ENCODE measurements at places on chromosomes 1 and 21.
A peak's percentile ranks its signal among the peaks of the same experiment; 100 is the strongest.

- DNase-seq, result no peak
These were observed 20.1 kb upstream of the NCMAP start for GRCh38 chr1:24535778-24536177.

DNA sequence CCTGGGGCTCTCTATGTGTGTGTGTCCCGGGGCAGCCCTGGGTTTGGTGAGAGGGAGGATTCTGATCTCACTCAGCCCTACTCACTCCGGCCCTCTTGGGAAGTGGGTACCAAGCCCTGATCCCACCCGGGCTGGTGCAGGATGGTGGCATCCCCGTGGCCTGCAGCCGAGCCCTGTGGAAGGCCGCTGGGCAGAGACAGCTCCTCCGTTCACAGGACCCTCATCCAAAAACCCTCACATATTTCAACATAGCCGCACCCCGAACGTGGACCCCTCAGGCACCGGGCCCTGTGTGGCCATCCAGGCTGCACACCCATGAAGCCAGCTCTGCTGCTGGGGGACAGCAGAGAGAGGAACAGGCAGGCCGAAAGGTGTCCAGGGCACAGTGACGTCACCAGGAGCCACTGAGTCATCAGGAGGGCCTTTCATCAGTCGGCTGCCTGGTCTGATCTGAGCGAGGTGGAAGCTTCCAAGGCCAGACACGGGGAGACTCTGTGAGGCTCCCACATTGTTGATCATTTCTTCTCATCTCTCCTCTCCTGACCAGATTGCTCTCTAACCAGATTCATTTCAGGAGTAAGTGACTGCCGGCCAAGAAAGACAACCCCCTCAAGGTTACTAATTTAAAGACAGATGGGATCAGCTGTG is 16.2 kb upstream of the GPR157 start:
- no peak for DNase-seq

DNA sequence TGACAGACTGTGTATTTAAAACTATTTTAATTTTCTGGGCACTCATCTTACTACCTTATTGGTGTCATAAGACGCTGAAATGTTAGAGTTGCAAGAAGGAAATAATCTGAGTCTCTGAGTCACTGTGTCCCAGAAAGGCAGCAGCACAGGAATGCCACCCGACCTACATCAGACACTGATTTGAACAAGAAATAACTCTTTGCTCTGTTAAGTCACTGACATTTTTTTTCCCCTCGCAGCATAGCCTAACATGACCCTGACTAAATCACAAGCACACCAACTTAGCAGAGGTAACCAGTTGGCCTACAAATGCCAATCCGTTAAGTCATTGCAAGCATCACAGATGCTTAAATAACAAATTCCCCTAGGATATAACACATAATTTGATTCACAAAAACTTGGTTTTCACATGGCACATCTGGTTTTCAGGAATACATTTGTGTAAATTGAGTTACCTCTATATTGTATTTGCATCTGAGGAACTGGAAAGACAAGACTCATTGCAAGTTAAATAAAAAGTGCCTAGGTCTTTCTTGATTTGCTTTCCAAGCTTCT is 349.1 kb downstream of the SEC16B start:
- no peak for DNase-seq

DNA sequence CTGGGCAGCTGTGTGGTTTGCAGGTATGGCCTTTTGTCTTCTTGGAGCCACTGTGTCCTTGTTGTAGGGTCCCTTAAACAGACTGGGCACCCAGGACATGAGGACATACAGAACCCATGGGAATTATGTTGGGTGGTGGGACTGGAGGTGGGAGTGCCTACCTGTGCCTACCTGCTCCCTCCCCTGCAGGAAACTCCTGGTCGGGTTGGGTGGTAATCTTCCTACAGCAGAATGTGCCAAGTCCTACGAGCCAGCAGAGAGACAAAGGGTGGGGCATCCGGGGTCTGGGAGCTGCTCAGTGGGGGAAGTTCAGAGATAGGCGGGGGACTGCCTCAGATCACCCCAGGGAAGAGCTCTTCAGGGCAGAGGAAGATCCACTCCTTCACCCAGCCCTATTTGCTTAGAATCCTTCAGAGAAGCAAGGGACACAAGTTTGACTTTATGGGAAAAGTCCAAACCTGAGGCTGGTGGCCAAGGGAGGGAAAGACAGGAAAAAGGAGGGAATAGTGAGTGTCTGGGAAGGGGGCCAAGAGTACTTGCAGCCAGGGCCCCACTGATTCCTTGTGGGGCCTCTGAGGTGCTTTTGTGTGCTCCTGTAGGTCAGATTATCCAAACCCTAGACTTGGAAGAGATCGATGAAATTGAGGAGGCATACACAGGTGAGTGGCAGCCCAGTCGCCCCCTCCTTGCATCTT is 58.3 kb downstream of the KIF21B start:
- DNase-seq, result no peak

DNA sequence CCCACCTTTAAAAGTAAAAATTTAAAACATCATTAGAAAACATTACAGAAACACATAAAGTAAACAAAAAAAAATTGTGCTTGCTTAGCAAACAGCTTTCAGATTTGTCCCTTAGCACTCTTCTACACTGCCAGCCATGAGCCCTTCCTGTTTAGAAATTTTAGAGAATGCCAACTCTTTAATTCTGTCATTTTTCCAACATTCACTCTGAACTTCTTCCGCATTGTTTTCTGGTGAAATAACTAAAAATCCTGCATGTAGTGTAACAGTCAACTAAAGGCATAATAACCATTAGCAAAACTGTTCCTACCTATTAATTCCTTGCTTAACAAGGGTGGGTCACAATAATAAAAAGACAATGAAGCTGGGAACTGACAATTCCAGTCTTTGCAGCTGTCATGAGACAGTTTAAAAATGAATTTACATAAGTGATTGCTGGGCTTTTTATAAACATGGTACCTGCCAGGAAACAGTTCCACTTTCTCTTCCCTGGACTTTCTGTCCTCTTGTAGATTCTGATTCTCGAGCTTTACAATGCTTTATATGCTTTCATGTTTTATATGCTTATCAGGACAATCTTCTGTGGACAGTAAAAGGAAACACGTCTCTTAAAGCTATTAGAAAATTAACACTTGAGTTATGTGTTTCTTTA is 19.0 kb downstream of the GNG12 start:
- no peak for DNase-seq

GRCh38 chr1:103197216-103197615 is 88.9 kb upstream of the COL11A1 start:
- DNase-seq, result no peak

- no peak for DNase-seq
These were observed 15.2 kb upstream of the HMCN1 start for GRCh38 chr1:185719021-185719420.

DNA sequence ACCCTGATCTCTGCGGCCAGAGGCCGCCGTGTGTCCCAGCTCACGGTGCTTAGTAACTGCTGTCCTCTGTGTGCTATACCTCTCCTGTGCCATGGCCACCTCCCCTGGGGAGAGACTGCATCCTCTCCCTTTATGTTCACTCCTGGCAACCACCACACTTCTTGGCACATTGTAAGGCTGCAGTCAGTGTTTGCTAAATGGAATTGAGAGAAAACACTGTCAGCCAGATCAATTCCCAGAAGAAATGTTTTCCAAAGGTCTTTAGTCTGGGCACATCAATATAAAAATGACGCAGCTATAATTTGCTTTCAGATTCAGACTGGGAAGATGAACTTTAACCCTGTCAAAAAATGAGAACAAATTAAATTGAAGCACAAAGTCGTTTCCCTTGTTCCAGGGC is 96.8 kb downstream of the BEND5 start:
- DNase-seq, result no peak

DNA sequence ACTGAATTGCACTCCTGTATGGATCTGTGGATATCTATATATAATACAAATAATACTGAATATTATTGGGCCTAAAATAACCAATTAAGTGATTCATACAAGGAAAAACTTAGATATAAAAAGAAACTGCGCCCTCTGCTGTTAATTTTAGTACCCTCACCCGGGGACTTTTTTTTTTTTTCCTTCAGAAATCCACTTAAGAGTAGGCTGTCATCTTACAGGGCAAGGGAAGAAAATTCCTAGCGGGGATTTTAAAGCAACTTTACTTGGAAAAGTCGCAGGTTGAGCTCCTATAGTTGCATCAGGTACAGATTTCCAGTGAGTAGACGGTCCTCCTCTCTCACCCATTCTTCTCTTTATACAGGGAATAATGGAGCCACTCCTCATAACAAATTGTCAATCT is 1.3 kb downstream of the NTNG1 start:
- peak; percentile 5 for DNase-seq

DNA sequence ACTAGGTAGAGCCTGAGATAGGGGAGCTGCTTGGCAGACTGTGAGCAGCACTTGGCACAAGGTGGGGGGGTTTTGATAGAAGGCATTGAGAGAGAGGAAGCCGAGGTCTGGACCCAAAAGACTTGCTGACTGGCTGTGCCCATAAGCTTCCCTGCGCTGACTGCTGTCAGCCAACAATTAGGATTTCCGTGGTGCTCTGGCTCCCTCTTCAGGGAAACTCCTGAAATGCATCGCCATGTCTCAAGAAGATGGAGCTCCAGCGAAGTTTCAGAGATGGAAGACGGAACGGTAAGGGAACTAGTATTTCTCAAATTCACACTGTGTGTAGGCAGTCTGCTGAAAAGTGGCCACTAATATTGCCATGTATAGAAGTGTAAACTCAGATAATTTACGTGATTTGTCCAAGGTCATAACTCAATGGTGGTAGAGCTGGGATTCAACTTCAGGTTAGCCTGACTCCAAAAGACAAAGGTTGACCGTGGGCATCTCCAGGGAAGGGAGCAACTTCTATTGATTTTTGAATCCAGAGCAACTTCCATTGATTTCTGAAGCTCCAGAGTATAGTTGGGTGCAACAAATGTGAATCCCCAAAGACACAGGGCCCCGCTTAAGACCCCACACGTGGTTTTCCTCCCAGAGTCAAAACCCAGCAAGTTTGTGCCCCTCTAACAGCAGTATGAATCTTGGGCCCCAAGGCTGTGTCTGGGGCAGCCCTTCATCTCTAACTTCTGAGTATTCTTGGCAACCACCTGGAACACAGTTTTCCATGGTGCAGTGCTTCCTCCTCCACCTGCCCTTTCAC is 44.5 kb upstream of the CRNN start:
- DNase-seq, result peak; percentile 87

GRCh38 chr21:45607909-45608295 is 35.6 kb upstream of the PCBP3 start:
- no peak for DNase-seq

GRCh38 chr1:58934706-58935105 is 150.9 kb upstream of the JUN start:
- DNase-seq, result no peak

- DNase-seq, result no peak
These were observed 15.2 kb downstream of the WLS start for GRCh38 chr1:68217060-68217554.

- no peak for DNase-seq
These were observed 19.5 kb upstream of the TUT4 start for GRCh38 chr1:52572387-52572786.

- no peak for DNase-seq
These were observed 878 bp downstream of the MINDY1 start for GRCh38 chr1:151005729-151006319.

DNA sequence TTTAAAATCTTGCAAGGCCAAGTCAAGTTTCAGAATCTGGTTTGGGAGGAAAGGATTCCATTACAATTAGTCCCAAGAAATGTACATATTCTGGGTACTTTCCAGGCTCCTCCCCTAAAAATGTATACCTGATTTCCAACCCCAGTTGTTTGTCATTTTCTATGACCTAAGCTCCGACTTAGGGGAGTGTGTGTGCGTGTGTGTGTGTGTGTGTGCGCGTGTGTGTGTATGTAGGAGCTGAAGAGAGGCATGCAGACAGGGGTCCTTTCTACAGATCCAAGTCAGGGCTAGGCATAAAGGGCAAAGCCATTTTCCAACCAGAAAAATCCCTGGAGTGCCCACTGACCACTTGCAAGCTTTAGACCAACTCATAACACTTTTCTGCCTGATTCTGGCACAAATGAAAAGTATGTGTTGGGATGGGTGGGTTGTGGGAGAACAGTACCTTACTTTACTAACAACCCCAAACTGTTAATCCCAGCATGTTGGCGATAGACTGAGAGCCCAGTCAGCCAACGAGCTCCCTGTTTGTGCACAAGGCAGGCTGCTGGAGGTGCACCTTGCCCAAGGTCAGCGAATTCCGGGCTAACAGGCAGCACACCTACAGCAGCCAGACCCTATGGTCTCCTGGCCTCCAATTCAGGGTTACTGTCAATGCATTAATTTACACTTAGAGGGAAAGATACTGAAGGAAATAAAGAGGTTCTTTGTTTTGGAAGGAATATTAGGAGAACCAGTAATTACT is 1.7 kb downstream of the TRABD2B start:
- no peak for DNase-seq

DNA sequence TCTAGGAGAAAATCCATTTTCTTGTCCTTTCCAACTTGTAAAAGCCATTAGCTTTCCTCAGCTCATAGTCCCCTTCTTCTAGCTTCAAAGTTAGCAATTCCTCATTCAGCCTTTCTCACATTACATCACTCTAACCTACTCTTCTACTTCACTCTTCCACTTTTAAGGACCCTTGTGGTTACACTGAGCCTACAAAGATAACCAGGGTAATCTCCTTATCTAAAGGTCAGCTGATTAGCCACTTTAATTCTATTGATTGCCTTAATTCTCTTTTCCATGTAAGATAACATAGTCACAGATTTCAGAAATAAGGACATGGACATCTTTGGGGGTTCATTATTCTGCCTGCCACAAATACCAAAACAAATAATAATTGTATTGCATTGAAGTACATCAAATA is 8.5 kb upstream of the SPATA6 start:
- no peak for DNase-seq

- DNase-seq, result no peak
These were observed 127.8 kb downstream of the NRDC start for GRCh38 chr1:51750729-51751128.

GRCh38 chr1:80250573-80251168 is 1244.1 kb upstream of the ADGRL4 start:
- DNase-seq, result no peak

- DNase-seq, result no peak
These were observed 11.9 kb upstream of the MRPL55 start for GRCh38 chr1:228120857-228121489.

DNA sequence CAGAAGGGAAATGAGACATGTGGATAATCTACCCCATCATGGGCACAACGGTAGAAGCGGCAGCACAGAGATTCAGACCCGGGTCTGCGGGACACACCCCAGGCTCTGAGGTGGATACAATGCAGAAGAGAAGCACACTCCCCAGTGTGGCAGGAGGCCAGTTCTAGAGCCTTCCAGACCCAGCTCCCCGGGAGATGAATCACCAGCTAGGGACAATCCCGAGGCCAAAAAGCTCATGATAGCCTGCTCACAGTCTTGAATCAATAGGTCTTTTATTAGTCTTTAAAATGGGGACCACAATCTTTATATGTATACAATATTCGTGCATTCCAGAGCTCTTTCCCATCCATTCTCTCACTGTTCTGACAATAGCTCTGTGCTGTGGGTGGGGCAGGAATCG is 57.3 kb upstream of the DIRAS3 start:
- no peak for DNase-seq

DNA sequence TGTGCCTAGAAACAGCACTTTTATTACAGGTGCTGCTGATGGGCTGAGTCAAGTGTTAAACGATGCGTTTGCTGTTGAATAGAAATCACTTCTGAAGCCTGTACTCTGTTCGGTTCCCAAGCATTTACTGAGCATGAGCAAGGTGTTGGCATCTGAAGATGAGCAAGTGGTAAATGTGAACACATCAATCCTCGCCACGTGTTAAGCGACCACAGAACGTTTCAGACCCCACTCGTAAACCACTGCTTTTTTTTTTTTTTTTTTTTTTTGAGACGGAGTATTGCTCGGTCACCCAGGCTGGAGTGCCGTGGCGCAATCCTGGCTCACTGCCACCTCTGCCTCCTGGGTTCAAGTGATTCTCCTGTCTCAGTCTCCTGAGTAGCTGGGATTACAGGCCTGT is 241.2 kb downstream of the SETD4 start:
- no peak for DNase-seq

Data from CD4-positive, alpha-beta T cell treated with Interleukin-12 subunit alpha and Interleukin-12 subunit beta, for 1 hour (primary cell).